GM12892 (cell line): ENCODE measurements at places on chromosomes 2 and 18.

GRCh38 chr18:37701967-37702366, 136.4 kb upstream of the CELF4 start:
- no peak for DNase-seq

- DNase-seq = no peak
Observed at GRCh38 chr2:221399183-221399582, 172.9 kb downstream of the EPHA4 start.

- no peak for DNase-seq
Observed at GRCh38 chr2:85732467-85733120, 21.2 kb upstream of the ATOH8 start.

DNA sequence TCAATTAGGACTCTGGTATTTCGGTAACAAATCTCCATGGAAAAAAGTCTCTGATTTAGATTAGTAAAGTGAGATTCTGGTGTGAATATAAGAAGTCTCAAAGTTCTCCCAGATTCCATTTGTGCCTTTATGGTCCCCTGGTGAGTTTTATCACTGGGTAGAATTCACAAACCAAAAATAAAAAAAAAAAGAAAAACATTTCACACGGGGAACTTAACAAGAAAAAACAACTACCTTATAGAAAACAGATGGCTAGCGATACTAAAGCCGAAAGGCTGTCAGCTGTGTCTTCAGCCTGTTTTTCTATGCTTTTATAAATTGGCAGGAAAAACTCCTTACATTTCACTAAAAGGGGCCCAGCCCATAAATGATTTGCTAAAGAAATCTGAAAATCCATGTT, 50.6 kb downstream of the COL5A2 start:
- no peak for DNase-seq

DNA sequence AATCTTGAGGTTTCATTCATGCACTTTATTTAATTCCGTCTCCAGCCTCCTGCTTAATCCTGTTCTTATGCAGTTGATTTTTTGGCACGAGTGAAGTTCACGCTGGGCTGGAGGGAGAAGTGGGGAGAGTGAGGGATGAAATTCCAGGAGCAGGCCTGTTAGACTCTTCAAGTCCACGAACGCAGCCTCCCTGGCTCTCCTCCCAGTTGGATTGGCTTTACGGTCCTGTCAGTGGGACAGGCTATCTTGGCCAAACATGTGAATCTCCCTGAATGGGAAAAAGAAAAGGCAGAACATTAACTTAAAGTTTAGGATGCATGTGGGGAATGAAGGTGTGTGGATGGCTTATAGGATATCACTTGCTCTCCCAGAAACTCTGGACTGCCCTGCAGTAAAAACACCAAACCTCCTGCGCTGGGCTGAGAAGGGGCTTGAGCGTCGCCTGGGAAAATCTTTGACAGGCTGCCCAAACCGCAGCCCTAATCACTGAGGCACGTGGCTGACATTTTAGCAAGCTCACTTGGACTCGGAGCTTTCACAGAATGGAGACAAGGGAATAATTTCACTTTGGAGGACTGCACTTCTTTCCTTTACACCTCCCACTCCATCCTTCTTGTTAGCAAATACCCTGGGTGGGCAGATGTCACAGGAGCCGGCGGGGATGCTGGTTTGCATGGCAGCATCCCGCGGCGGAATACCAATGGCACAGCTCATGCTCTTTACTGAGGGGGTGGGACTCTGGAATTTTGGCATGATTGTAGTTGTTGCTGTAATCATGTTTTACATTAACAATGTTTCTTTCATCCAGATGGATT, 93.9 kb downstream of the ACKR3 start:
- DNase-seq = no peak

- DNase-seq = no peak
Observed at GRCh38 chr18:2654169-2654927, 1.2 kb upstream of the SMCHD1 start.

- no peak for DNase-seq
Observed at GRCh38 chr2:236575510-236575909, 5.9 kb downstream of the ACKR3 start.

DNA sequence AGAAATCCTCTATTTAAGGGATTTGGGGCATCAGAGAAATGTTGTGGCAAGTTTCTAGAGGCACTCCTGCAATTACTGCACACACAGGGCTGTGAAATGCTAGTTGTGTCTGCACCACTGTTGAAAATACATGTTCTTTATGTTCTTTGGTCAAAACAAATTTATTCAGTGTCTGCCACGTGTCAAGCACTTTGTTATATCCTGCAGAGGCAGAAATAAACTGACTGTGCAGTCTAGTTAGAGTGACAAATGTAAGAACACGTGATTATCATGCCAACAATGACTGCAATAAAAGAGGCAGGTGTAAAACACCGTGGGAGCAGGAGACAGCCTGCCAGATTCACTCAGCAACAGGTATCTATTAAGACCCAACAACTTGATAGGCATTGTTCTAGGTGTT, 423.3 kb downstream of the LRP1B start:
- DNase-seq = no peak
